Cardiac muscle cell (in vitro differentiated cells and primary cell): ENCODE measurements at places on chromosomes 1 and 21. TPM values are rescaled to one million over a fixed set of nuclear protein-coding genes. Genes with fewer than 3 reads are reported as not detected.

NBPF4 gene
- not detected in 2 replicates for polyA plus RNA-seq

CLCNKA gene
- 12.8 and 25.5 TPM in 2 replicates for polyA plus RNA-seq

GJC2 gene
- polyA plus RNA-seq, result 0.10 and 0.13 TPM in 2 replicates

MIXL1 gene
- polyA plus RNA-seq, result 8.0 and 11.1 TPM in 2 replicates

DNA sequence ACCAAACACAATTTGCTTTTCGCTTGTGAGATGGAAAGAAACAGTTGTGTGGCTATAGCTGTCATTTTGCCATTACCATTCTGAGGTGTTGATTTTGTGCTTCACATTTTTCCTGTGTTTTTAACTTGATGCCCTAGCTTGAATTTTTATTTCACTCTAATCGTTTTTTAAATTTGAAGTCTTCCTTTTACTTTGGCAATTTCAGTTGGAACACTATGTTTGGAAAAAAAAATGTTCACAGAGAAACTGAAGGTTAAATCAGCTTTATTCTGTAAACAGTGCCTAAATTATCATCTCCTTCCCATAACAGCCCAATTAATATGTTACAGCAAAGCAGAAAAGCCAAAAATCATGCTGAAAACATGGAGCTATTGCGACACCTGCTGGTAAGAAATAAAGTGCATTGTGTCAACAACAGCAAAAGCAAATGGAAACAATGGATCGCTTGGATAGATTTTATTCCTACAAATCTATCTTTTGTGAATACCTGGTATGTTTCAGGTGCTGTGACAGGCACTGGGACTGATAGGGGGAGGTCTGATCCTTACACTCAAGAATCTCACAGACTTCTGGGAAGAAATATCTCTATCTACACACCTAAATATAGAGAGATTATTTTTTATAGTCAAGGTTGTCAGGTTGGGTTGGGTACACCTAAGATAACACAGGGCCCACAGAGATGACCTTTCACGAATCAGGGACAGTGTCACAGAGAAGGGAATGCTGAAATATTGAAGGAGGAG, 16.2 kb upstream of the ERICH3 start:
- no peak overlapping the region for H3K4me3 ChIP-seq
- no peak overlapping the region for H3K27ac ChIP-seq
- H3K4me1 ChIP-seq, result peaks cover 20% of the 10 kb centered on the region
- no peaks in the 10 kb centered on the region for H3K27me3 ChIP-seq
- peak; percentile 74 for DNase-seq

- H3K4me1 ChIP-seq, result no peaks in the 10 kb centered on the region
- H3K36me3 ChIP-seq, result no peaks in the 10 kb centered on the region
- no peaks in the 10 kb centered on the region for H3K27me3 ChIP-seq
- DNase-seq, result no peak
These were observed 141.9 kb upstream of the MAP1LC3C start for GRCh38 chr1:242140836-242141235.

- DNase-seq, result no peak
- H3K36me3 ChIP-seq, result no peaks in the 10 kb centered on the region
- no peak overlapping the region for H3K27ac ChIP-seq
- H3K27me3 ChIP-seq, result peaks cover 3% of the 10 kb centered on the region
These were observed 149.3 kb upstream of the KIAA0040 start for GRCh38 chr1:175341631-175342429.

DNA sequence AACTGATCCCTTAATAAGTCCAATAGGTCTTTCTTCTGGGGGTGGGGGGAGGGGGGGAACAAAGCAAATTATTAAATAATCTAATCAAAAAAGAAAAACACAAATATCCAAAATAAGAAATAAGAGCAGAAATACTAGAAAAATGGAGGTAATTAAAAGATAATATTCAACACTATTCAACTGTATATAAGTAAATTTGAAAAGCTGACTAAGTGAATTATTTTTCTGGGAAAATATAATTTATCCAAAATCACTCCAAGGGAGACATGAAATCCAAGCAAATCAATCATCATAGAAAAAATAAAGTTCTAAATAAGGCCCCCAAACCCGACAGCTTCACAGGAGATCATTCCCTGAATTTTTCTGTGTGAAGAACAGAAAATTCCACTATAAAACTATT, 18.8 kb downstream of the VPS26C start:
- H3K4me1 ChIP-seq, result peaks cover 10% of the 10 kb centered on the region
- DNase-seq, result no peak
- no peak overlapping the region for H3K27ac ChIP-seq
- H3K27me3 ChIP-seq, result no peaks in the 10 kb centered on the region
- no peaks in the 10 kb centered on the region for H3K36me3 ChIP-seq
- H3K4me3 ChIP-seq, result no peak overlapping the region

- DNase-seq, result peak; percentile 4
- no peaks in the 10 kb centered on the region for H3K27me3 ChIP-seq
- H3K36me3 ChIP-seq, result no peaks in the 10 kb centered on the region
- H3K4me3 ChIP-seq, result no peak overlapping the region
- H3K27ac ChIP-seq, result no peak overlapping the region
These were observed 57.1 kb upstream of the C1orf87 start for GRCh38 chr1:60130703-60131102.

DNA sequence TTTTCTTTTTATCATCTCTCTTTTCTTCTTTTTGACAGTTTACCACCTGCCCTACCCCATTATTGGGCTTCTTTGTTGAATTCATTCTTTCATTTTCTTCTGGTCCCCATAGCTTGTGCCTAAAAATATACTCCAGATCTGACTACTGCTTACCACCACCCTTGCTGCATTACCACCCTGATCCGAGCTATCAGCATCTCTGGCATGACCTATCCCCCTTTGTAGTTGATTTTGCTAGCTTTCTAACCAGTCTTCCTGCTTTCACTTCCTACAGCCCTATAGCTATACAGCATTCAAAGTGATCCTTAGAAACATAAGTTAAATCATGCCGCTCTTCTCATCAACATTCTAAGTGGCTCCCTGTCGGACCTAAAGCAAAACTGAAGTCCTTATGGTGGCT, 59.4 kb upstream of the MPC2 start:
- H3K4me1 ChIP-seq, result no peaks in the 10 kb centered on the region
- H3K36me3 ChIP-seq, result peaks cover 44% of the 10 kb centered on the region
- no peak overlapping the region for H3K4me3 ChIP-seq
- H3K27me3 ChIP-seq, result no peaks in the 10 kb centered on the region
- H3K27ac ChIP-seq, result no peak overlapping the region

- H3K27me3 ChIP-seq, result peaks cover 15% of the 10 kb centered on the region
- DNase-seq, result no peak
- no peaks in the 10 kb centered on the region for H3K4me1 ChIP-seq
- no peaks in the 10 kb centered on the region for H3K36me3 ChIP-seq
- H3K27ac ChIP-seq, result no peak overlapping the region
These were observed 31.5 kb downstream of the OLIG1 start for GRCh38 chr21:33101300-33101911.

DNA sequence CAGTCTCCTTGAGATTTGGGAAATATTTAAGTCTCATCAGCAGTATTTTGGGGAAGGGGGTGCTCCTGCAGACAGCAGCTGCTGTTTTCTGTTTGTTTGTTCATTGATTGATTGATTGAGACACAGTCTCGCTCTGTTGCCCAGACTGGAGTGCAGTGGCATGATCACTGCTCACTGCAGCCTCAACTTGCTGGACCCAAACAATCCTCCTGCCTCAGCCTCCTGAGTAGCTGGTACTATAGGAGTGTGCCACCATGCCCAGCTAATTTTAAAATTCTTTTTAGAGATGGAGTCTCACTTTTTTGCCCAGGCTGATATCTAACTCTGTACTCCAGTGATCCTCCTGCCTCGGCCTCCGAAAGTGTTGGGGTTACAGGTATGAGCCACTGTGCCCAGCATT, 18.2 kb downstream of the UCK2 start:
- no peaks in the 10 kb centered on the region for H3K36me3 ChIP-seq
- no peak overlapping the region for H3K4me3 ChIP-seq
- H3K27me3 ChIP-seq, result peaks cover 32% of the 10 kb centered on the region
- DNase-seq, result no peak
- no peak overlapping the region for H3K27ac ChIP-seq
- H3K4me1 ChIP-seq, result no peaks in the 10 kb centered on the region

- H3K27ac ChIP-seq, result no peak overlapping the region
- no peaks in the 10 kb centered on the region for H3K27me3 ChIP-seq
- DNase-seq, result no peak
- H3K4me3 ChIP-seq, result no peak overlapping the region
- no peaks in the 10 kb centered on the region for H3K36me3 ChIP-seq
These were observed 67.6 kb upstream of the GUCA2B start for GRCh38 chr1:42085596-42085995.

DNA sequence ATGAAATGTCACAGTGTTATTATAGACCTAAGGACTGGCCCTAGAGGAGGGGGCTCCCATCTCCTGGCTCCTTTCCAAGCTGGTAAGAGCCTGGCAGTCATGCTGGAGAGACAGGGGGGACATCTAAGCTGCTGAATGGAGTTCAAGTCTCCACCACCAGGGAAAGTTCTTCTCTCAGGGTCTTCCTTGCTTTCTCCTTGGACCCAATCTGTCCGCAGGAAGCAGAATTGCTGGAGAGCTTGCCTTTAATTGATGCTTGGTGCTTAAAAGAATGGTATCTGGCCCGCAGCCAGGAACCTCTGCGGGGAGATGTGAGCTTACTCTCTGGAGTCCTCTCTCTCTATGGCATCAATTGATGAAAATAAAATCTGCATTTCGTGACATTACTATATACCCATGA, 25.1 kb downstream of the IRF2BP2 start:
- H3K4me1 ChIP-seq, result peaks cover 46% of the 10 kb centered on the region
- peak; percentile 66 for DNase-seq
- no peaks in the 10 kb centered on the region for H3K27me3 ChIP-seq
- no peak overlapping the region for H3K4me3 ChIP-seq

DNA sequence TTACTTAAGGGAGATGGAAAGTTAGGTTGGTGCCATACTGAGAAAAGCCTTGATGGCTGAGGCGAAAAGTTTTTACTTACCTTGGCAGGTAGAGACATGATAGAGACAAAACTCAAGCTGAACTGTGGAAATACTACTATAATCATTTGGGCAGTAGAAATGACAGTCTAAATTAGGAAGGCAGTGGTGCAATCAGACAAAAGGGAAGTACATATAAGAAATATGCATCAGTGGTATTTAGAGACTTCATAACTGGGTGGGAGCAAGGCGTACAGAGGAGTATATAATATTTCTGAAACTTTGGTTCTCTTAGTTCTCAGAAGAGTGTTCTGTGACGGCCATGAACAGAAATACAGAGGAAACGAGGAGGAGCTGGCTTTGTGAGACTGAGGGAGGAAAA, 2.4 kb upstream of the CEP350 start:
- no peak overlapping the region for H3K27ac ChIP-seq
- no peaks in the 10 kb centered on the region for H3K4me1 ChIP-seq
- H3K4me3 ChIP-seq, result no peak overlapping the region
- no peaks in the 10 kb centered on the region for H3K27me3 ChIP-seq

DNA sequence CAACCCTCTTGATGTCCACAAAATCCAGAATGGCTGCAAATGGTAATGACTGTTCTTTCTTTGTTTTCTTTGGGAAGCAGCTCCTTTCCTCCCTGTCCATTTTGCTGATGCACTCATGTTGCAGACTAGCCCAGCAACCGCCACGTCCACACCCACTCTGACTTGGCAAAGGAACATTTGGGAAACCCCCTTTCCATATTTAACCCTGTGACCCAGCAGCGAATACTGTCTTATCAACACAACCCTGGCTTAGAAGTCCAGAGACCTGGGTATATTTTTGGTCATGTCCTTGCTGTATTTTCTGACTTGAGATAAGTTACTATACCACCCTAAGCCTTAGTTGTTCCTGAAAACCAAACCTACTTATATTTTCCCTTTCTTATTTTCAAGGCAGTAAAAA, 18.1 kb upstream of the SHE start:
- H3K27ac ChIP-seq, result peak overlapping the region; percentile 55
- H3K4me3 ChIP-seq, result no peak overlapping the region
- H3K4me1 ChIP-seq, result peaks cover 10% of the 10 kb centered on the region
- H3K36me3 ChIP-seq, result no peaks in the 10 kb centered on the region
- no peak for DNase-seq

GRCh38 chr1:198620951-198621824, 17.7 kb upstream of the PTPRC start:
- H3K4me3 ChIP-seq, result no peak overlapping the region
- H3K4me1 ChIP-seq, result no peaks in the 10 kb centered on the region
- no peaks in the 10 kb centered on the region for H3K27me3 ChIP-seq
- DNase-seq, result no peak

DNA sequence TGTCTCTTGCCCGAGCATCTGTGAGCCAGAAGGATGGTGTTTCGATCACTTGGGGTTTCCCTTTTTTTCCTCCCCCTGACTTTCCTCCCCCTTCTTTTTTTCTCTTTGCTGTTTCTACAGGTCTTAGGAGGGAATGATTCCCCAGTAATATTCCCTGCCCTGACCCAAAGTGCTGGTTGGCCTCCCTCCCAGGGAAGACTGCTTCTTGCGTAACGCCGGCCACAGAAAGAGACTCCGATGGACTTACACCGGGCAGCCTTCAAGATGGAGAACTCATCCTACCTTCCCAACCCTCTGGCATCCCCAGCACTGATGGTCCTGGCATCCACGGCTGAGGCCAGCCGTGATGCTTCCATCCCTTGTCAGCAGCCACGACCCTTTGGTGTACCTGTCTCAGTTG, 6.8 kb downstream of the RNF220 start:
- H3K27me3 ChIP-seq, result peaks cover 87% of the 10 kb centered on the region
- H3K4me1 ChIP-seq, result peaks cover 9% of the 10 kb centered on the region
- peak; percentile 42 for DNase-seq
- H3K4me3 ChIP-seq, result no peak overlapping the region
- no peak overlapping the region for H3K27ac ChIP-seq

- DNase-seq, result no peak
- H3K4me1 ChIP-seq, result no peaks in the 10 kb centered on the region
- H3K36me3 ChIP-seq, result no peaks in the 10 kb centered on the region
- no peak overlapping the region for H3K4me3 ChIP-seq
- H3K27ac ChIP-seq, result no peak overlapping the region
These were observed 295.8 kb downstream of the MATN1 start for GRCh38 chr1:30427545-30427944.

GRCh38 chr1:109529881-109530456, 9.7 kb upstream of the GPR61 start:
- no peaks in the 10 kb centered on the region for H3K36me3 ChIP-seq
- no peak overlapping the region for H3K4me3 ChIP-seq
- H3K27me3 ChIP-seq, result peaks cover 3% of the 10 kb centered on the region

DNA sequence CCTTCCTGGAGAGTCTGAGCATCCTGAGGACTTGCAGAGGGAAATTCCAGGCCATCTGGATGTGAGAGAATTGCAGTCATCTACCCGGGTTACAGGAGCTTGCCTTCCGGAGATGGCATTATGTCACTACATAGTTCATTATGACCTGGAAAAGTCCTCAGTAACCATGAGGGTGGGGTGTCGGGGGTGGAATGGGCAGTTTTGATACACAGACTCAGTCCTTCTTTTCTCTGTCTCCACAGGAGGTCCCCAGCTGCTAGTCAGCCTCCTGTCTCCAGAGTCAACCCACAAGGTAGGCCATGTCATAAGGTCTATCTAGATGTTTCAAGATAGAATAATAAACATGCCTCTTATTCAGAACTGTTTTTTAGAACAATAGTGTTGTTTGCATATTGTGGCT, 268.2 kb upstream of the SGIP1 start:
- peaks cover 10% of the 10 kb centered on the region for H3K4me1 ChIP-seq
- DNase-seq, result no peak
- no peaks in the 10 kb centered on the region for H3K27me3 ChIP-seq
- H3K36me3 ChIP-seq, result no peaks in the 10 kb centered on the region
- H3K4me3 ChIP-seq, result no peak overlapping the region
- no peak overlapping the region for H3K27ac ChIP-seq
